ENCODE measurements at places on chromosomes 12 and 14.
A peak's percentile ranks its signal among the peaks of the same experiment; 100 is the strongest.

DNA sequence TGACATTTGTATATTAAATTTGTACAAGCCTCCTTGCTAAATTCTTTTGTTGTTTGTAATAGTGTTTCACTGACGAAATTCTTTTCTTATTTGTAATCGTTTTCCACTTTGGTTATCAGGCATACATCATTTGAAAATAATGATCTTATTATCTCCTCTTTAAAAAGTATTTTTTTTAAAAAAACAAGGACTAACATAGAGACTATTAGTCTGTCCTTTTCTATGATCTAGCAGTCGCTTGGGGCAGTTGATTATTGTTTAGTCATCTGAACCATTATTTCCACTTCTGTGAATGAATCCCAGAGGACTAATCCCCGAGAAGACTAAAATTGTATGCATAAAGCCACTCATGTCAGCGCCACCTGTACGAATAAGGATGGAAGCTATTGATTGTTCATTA, 11.5 kb downstream of the ADGRD1 start:
- DNase-seq = no peak

- DNase-seq = peak; percentile 51
Measured at GRCh38 chr14:52553671-52554575, 1.3 kb downstream of the GPR137C start.

- DNase-seq = no peak
Measured at GRCh38 chr12:45010059-45010458, 40.8 kb downstream of the DBX2 start.

DNA sequence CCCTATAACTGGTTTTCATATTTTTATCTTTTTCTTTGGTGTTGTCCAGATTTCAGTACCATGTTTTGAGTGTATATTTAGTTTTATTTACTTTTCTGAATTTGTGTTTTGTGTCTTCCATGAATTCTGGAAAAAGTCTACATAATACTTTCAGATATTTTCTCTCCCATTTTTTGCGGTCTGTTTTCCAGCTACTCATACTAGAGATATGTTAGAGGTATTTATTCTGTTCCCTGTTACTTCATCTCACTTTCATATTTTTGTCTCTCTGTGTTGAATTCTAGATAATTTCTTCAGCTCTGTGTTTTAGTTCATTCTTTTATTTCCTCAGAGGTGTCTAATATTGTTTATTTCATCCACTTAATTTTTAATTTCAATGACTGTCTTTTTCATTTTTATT, 74.2 kb downstream of the IFT81 start:
- DNase-seq = no peak

DNA sequence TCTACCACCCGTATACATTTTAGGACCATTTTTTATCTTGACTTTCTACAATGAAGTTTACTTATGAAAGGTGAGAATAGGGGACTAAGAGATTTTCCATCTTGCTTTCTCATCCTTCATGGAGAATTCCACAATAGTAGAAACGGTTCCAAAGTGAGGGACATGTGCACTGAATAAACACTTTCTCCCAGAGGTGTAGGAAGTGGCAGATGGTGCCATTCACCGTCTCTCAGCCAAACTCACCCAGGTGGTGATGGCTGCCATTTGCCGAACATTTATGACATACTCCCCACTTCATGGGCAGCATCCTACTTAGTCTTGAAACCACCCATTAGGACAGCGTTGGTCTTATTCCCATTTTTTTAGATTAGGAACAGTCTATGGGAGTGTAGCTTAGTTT, 540.5 kb downstream of the DIO2 start:
- DNase-seq = no peak

GRCh38 chr14:64502887-64503433, 678 bp downstream of the ZBTB25 start:
- peak; percentile 17 for DNase-seq

DNA sequence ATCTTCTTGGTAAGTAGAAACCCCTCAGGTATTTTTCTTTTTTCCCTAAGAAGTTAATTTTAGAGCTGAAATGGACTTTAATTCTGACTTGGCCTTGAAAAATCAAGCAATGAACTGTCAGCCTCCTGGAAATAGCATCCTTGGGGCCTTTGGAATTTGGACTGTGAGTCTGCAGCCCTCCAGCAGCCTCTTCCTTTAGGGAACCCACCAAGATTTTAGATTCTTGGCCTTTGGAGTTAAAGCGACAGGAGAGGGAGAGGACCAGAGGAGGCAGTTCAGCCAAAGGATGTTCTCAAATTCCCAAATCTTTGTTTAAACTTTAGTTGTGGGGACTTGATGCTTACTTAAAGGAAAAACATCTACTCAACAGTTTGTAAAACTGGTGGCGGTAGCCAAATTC, 288.6 kb downstream of the AACS start:
- no peak for DNase-seq

DNA sequence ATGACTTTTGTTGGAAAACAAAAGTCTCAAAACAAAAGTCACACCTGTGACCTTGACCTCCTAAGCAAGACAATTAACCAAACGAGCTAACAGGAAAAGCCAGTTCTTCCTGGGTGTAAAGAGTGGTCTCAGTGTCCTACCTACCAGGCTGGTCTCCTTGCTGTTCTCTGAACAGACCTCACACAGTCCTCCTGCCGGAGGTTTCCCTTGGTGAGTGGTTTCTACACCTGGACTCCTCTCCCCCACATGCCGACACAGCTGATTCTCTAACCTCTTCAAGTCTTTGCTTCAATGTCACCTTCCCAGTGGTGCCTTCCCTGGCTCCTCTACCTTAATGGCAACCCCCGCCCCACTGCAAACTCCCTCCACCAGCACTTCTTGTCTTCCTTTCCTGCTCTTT, 238.6 kb downstream of the ZFP36L1 start:
- no peak for DNase-seq

Measured in hepatic stellate cell (primary cell).